Hepatocyte (in vitro differentiated cells): ENCODE measurements at places on chromosomes 13 and 19.
A peak's percentile ranks its signal among the peaks of the same experiment; 100 is the strongest.

GRCh38 chr19:36100476-36100875 is 10.5 kb upstream of the OVOL3 start:
- no peak for DNase-seq

DNA sequence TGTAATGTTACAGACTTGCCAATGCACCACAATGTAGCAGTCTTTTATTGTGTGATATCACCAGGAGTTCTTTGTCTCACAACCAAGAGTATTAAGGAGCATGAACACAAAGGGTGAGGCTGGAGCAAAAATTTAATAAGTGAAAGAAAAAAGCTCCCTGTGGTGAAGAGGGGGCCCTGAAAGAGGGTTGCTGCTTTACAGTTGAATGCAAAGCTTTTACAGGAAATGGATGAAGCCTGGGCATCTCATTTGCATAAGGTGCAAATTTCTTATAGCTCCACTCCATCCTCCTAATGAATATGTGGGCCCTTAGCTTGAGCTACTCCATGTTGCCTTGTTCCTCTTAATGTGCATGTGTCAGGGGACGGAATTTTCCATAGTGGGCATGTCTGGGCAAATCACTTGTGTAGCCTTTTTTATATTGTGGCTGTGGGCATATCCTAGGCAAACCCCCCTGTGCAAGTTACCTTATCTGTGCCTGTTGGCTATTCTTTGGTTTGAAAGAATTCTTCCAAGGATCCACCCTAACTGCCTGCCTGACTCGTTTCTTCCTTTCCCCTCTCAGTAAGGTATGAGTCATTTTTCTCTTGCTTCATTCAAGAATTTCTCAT is 45.3 kb upstream of the TRPC4 start:
- no peak for DNase-seq

DNA sequence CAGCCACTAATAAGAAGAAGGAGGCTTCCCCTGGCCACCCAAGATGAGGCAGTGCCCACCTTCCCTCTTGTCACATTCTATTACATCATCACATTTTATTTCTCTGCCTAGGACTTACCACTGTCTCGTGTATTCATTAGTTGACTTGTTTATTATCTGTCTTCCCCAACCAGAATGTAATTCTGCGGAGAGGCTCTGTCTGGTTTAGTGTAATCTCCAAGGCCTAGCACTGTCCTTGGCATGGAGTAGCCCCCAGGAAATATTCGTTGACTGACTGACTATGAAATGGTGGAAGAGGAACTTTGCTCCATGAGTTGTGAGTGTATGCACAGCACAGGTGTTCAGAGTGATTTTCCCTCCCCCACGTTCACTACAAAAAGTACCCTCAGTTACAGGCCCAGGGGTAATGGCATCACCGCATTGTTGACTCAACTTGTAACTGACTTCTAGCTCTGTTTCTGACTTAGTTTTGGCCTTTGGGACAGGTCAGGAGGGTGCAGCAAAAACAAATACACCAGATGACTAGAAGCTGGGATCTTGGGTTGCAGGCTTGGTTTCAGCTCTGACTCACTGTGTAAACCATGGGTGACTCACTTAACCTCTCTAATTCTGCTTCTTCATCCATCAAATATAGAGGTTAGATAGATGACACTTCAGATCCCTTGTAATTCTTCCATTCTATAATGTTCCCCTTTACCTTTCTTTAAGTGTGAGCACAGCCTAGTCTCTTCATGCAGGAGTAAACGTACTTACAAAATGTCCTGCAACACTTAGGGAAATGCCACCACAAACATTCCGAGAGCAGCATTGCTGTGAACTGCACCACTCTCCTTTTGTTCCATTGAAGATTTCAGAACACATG is 229.7 kb downstream of the KCNRG start:
- peak; percentile 77 for DNase-seq

DNA sequence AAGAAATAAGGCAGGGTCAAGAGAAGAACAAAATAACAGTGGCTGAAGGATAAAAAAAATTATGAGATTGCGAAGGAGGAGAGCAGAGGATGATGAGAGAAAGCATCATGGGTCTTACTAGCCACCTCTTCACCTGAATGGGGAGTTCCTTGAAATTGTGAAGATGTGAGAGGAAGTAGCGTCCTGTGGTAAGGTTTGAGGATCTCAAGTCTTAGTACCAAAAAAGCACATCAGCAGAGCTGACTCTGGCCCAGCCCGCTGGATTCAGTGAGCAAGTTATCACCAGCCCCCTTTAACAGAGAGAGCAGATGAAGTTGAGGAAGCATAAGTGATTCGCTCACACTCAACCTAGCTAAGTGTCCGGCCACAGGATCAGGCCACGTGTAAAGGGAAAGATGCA is 61.8 kb downstream of the RXFP2 start:
- DNase-seq: no peak

DNA sequence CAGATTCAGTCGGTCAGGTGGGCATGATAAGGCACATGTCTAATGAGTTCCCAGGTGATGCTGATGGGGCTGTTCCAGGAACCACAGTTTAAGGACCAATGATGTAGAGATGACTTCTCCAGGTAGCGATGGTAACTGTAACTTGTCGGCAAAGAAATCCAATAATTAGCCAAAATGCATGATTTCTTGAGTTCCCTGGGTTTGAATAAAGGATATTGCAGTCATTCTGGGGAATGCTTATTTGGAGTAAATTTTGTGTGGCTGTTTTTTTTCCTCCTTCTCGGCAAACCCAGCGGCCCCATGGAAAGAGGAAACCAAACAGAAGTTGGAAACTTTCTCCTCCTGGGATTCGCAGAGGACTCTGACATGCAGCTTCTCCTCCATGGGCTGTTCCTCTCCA is at the start of gene OR7C2:
Gene OR7C2 (plus strand): TSS at position 301 of the 400 bp plus-strand sequence. CDS start 0 bp downstream, at position 301.
- no peak for DNase-seq

GRCh38 chr13:39879286-39880035 is 224.0 kb downstream of the COG6 start:
- no peak for DNase-seq

GRCh38 chr19:15317392-15318071 is 14.8 kb downstream of the BRD4 start:
- DNase-seq: no peak

DNA sequence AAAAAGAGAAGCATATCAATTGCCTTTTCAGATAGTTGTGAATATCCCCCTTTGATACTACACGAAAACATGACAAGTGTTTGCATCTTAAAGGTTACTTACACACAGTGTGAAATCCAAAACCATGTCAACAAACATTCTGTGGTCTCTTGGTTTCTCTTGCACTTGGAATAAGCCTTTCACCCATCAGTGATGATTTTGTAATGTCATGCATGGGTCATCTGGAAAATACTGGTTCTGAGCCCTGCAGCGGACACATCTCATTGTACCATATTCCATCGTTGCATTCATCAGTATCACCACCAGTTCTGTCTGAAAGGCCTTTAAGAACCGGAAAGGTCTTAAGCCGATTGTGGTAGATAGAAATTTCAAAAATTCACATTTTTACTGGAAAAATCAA is 65.4 kb upstream of the SOX1 start:
- no peak for DNase-seq

GRCh38 chr19:29884466-29884865 is 57.6 kb upstream of the URI1 start:
- no peak for DNase-seq

- DNase-seq: no peak
Observed at GRCh38 chr13:80339563-80339911, 1.4 kb downstream of the SPRY2 start.

- no peak for DNase-seq
Observed at GRCh38 chr19:33440682-33441081, 67.2 kb downstream of the CEBPG start.

DNA sequence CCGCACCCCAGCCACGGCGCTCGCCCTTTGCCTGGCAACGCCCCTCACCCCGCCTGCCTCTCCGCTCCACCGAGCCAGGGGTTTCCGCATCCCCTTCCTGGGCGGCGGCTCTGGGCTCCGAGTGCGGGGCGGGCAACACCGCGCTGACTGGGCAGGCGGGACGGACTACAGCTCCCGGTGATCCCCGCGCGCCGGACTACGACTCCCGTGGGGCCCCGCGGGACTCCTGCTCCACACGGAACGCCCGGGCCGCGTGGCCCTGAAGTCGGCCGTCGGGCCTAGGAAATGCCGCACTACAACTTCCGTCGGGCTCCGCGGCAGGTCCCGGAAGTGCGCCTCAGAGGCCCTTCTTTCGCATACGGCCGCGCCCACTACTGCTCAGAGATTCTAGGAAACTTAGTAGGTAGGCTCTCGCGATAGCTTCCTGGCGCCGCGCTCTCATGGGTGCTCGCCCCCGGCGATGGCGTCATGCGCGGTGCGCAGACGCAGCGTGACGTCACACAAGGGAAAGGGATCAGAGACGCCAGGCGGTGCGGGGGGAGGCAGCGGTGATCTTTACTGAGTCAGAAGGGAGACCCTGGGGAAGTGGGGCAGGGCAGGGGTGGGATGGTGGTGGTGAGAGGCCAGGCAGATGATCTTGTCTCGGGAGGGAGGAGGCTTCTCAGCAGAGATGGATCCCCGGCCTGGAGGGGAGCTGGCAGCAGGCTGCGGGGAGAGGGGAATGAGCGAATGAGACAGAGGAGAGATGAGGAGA is at the start of gene JOSD2:
Gene JOSD2 (minus strand): TSS at position 123 of the 754 bp plus-strand sequence. CDS start 760 bp downstream, outside the sequence.
- peak; percentile 100 for DNase-seq

GRCh38 chr13:18953139-18953930 is 228.3 kb downstream of the TUBA3C start:
- DNase-seq: no peak

DNA sequence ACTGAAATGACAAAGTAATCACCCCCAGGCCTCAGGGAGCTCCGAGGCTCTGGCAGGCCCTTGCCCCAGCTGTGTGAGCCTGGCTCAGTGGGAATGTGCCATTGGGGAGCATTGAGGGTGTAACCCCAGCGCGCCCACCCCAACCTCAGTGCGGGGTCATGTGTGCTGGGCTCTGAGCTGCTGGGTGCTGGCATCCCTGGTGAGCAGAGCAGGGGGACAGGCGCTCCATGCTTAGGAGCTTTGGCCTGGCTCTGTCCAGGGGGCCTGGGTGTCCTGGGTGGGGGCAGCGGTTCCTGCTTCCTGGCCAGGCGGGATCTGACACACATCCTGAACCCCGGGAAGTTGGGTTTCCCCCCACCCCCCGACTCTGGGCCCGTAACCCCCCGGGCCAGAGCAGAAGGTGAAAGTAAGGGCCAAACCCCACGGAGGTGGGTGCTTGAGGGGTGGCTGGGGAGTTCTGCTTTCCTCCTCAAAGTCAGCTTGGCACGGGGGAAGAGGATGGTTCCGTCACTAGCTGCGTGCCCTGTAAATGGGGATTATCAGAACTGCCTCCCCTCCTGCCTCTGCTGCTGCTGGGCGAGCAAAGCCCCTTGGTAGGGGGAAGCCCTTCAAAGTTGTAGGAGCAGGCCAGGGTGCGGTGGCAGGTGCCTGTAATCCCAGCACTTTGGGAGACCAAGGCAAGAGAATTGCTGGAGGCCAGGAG is 1.7 kb downstream of the LRP3 start:
- no peak for DNase-seq

DNA sequence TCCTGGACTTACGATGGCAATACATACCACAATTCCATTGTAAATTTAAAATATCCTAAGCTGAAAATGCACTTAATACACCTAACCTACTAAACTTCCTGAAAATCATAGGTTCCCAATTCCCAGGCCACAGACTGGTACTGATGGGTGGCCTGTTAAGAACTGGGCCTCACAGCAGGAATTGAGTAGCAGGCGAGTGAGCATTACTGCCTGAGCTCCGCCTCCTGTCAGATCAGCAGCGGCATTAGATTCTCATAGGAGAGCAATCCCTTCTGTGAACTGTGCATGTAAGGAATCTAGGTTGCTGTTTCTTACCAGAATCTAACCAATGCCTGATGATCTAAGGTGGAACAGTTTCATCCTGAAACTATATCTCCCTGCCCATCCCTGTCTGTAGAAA is 1670.2 kb upstream of the PCDH20 start:
- no peak for DNase-seq

DNA sequence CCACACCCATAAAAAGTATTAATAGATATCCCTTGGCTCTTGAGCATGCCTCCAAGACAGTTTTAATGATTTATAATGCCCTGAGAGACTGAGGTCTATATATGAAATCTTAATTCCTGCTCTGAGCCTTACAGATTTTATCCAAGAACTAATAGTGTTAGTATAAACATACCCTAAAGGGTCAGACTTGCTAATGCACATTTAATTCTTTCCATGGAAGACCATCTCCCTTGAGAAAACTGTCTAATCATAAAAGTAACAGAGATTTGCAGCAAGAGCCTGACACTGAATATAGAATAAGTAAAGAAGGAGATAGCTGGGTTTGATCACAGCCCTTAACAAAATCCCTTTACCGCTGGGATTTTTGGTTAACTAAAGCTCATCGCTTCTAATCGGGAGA is 650.8 kb upstream of the KLF12 start:
- DNase-seq: no peak

GRCh38 chr19:41321600-41322270 is 11.8 kb downstream of the CCDC97 start:
- peak; percentile 60 for DNase-seq

GRCh38 chr19:42074513-42075363 is 1.2 kb upstream of the ZNF574 start:
- peak; percentile 34 for DNase-seq

DNA sequence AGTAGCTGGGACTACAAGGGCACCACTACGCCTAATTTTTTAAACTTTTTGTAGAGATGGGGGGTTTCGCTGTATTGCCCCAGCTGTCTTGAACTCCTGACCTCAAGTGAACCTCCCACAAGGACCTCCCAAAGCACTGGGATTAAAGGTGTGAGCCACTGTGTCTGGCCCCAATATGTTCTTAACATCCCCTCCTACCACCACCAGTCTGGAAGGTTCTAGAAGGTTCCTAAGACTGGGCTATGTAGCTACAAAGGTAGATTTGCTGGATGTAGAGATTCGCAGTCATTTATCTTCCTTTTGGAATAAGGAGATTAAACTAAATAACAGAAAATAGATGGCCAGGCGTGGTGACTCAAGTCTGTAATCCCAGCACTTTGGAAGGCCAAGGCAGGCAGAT is 5.3 kb downstream of the HSD17B14 start:
- no peak for DNase-seq

DNA sequence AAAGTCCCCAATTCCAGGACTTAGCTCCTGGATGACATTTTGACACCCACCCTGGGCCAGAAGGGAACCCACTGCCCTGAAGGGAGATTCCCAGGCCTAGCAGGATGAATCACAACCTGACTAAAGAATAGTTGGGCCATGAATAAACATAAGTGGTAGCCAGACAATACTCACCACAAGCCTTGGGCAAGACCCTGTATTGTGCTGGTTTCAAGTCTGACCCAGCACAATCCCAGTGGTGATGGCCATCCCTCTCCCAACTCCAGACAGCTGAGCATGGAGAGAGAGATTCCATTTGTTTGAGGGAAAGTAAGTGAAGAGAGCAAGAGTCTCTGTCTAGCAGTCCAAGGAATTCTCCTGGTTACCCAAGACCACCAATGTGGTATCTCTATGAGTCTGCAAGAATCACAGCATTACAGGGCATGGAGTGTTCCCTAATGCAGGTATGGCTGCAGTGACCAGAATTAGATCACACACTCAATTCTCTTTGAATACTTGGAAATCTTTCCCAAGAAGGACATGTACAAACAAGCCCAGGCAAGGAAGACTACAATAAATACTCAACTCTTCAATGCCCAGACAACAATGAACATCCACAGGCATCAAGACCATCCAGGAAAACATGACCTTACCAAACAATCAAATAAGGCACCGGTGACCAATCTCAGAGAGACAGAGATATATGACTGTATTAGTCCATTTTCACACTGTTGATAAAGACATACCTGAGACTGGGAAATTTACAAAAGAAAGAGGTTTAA is 158.0 kb downstream of the VWA8 start:
- DNase-seq: no peak

GRCh38 chr19:10713317-10713716 is 4.6 kb upstream of the DNM2 start:
- DNase-seq: no peak
